Hematopoietic multipotent progenitor cell (in vitro differentiated cells): ENCODE measurements at places on chromosomes 6 and 20. TPM values are rescaled to one million over a fixed set of nuclear protein-coding genes. Genes with fewer than 3 reads are reported as not detected.

DNA sequence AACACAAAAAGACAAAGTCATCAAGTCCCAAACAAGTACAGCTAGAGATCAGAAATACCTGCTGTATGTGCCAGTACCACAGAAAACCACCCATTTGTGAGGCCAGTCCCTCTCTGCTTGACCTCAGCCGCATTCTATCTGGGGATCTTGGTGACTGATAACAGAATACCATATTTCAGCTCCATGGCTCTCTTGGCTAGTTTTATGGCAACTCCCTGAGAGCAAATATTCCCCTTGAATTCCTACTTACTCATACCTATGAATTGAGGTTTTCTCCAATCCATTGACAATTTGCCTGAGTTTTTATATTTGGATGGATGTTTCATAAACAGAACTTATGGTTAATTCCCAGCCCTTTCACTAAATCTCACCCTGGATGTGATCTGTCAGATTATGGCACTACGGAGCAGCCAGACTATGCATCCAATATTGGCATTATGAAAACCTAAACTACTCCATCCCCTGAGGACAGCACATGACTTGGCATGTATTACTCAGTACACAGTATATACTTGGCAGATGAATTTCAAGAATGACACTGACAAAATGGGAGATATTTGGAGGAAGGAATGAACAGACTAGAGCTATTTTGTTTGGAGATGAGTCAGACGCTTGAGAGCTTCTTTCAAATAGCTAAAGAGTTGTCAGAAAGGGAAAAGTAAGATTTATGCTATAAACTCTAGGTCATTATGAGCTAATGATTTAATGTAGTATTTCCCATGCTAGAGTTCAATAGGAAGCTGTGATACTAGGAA lies 95.7 kb downstream of the PRDM1 start:
- no peak for DNase-seq

- DNase-seq, result no peak
Measured at GRCh38 chr20:38090061-38090460, 56.5 kb downstream of the RPRD1B start.

DNA sequence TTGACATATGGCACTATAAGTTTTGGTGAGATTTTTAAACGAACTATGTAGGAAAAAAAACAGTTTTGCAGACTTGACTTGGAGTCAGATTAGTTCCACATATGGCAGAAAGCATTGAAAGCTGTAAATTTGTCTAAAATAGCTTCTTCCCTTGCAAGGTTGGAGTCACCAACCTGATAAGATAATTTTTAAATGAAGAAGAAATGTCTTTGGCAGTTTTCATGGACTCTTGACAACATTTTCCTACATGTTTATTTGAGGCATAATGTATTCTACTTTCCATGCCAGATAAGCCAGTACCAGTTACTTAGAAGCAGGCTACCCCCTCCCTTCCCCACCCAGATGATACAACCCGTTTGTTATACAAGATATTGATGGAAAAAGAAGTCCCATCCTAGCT lies 5.2 kb downstream of the KLHL32 start:
- DNase-seq, result no peak

DNA sequence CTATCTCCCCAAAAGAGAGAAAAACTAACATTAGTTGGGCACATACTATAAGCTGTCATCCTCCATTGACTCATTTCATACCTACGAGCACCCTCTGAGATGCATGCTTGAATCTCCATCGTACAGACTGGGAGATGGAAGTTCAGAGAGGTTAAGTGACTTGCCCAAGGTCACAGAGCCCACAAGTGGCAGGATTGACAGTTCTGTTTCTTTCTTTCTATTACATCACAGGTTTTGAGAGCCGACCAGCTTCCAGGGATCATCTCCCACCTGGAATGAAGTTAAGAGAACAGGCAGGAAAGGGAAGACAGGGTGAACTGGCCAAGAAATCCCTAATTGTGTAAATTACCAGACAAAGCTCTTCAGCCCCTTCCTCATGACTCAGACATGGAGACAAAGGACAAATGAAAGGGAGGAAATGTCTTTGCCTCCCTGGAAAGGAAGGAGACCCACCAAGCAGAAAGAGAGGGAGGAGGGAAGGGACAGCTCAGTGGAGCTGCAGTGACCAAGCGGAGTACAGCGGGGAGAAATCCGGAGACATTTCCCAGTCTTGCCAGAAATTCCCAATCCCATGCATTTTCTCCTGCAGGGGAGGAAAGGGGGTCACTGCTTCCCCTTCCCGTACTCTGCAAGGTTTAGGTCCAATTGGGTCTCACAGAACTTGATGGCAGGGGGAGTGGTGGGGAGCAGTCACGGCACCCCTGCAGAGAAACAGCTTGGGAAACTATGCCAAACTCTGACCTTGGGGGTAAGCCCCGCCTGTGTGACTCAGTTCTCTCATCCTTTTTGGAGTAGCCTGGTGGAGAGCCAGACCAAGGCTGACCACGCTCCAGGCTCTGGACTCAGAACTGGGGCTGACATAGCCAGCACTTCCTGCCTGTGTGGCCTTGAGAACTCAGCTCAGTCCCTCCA lies 154.3 kb downstream of the ANKRD60 start:
- DNase-seq, result no peak

DNA sequence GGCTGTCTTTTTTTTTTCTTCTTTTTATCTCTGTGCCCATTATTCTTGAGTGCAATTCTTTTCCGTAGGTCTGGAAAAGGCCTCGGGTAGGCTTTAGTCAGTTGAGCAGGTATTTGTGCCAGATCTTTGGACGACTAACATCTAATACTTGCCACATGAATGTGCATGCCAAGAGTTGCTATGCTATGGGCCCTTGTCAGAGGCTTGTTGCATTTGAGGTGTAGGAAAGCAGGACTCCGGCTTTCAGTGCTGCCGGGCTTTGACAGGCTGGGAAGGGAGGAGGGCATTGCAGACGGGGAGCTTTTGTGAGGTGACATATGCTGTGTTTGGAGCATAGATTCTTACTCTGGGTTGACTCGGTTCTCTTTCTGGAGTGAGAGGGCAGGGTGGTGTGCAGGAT lies 10.2 kb downstream of the LRRC1 start:
- no peak for DNase-seq

GRCh38 chr6:42947950-42948349 lies 12.6 kb upstream of the GNMT start:
- DNase-seq, result no peak

DNA sequence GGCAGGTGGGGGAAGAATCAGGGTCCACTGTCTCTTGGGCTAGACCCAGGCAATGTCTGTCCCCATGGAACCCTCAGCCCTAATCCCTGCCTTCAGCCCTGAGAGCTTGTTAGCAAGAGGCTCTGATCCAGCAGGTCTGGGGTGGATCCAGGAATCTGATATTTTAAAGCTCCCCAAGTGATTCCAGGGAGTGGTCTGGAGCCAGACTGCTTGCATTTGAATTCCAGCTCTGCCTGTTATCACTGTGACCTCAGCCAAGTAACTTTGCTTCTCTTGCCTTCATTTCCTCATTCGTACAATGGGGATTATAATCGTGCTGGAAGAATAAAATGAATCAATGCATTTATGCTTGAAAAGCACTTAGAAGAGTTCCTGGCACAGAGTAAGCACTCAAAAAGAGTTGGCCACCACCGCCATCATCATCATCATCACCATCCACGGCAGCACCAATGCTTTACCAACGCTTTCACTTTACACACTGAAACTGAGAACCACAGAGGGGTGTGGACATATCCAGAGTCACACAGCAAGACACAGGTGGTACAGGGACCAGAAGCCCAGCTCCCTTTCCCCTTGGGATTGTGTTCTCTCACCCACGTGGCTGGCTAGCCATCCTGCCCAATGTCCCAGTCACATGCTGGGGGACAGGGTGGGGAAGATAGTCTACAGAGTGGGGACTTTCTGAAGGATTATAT lies 75.7 kb upstream of the RALY start:
- DNase-seq, result no peak

DNA sequence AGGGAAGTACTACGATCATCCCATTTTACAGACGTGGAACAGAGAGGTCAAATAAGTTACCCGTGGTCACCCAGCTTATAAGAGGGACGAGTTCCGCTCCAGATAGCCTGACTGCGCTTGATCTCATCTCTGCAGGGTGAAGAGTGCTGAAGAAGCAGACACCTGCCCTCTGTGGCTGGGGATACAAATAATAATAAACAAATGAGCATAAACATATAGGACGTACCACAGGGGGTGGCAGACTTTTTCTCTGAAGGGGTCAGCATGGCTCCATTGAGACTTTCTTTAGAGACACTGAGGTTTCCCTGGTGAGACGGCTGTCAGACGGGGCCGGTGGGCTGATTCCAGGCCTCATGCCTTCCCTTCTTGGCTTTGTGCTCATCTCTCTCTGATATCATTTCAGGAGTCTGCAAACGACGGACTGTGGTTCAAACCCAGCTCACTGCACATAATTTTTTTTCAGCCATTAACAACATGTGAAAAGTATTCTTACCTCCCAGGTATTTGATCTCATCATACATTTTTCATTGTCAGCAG lies 47.1 kb downstream of the IRF4 start:
- no peak for DNase-seq

DNA sequence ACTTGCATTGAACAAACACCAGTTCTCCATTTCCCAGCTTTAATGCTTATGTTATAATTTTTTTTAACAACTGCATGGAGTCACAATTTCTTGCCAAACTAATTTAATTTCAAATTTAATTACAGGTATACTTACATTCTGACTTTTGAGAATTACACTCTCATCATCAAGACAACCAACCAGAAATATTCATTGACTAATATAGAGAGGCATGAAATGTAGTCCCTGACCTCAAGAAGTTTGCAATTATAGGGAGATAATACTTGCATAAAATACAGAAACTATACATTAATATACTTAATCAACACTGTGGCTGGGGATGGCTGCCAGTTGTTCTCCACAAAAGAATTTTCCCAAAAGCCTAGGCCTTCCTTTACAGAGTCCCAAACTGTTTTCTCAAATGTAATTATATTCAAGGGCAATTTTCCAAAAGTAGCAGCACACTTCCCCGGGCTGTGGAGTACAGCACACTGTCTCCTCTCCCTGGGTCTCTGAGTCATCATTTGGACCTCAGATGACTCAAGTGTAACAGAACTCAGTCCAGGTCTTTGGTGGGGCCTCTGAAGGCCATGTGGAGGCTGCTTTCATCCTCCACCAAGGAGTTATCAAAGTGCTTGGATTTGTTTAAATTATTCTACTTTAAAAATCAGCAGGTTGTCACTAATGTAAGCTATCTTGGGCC lies 114.1 kb downstream of the KIF16B start:
- DNase-seq, result no peak

DNA sequence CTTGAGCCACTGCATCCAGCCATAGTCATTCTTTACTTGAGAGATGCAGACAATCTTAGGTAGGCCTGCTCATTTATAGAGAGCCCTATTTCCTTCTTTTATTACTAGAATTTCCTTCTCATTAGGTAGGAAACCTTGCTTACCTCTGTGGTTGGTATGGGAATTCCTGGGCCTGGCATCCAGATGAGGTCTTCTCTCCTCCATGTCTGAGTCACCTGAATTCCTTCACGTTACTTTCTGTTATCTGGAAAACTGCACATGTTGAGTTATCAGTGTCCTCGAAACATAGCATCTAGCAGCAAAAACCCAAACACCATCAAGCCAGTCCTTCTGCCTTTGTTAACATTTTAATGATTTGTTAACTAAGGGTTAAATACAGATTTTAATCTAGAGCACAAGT lies 2.2 kb downstream of the ZNFX1 start:
- DNase-seq, result no peak

DNA sequence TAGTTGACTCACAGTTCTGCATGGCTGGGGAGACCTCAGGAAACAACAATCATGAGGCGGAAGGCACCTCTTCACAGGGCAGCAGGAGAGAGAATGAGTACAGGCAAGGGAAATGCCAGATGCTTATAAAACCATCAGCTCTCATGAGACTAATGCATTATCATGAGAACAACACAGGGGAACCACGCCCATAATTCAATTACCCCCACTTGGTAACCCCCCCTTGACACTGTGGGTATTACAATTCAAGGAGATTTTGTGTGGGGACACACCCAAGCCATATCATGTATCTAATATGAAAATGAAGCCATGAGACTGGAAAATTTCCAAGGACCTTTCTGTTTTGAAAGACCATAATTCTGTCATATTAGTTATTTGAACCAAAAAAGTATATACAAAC lies 342.4 kb upstream of the PLCB4 start:
- no peak for DNase-seq

GRCh38 chr6:17962436-17963031 lies 24.9 kb downstream of the KIF13A start:
- no peak for DNase-seq

- DNase-seq, result no peak
Measured at GRCh38 chr6:159908535-159908934, 17.7 kb downstream of the MAS1 start.

- no peak for DNase-seq
Measured at GRCh38 chr6:126805861-126806260, 312.6 kb upstream of the RSPO3 start.

DNA sequence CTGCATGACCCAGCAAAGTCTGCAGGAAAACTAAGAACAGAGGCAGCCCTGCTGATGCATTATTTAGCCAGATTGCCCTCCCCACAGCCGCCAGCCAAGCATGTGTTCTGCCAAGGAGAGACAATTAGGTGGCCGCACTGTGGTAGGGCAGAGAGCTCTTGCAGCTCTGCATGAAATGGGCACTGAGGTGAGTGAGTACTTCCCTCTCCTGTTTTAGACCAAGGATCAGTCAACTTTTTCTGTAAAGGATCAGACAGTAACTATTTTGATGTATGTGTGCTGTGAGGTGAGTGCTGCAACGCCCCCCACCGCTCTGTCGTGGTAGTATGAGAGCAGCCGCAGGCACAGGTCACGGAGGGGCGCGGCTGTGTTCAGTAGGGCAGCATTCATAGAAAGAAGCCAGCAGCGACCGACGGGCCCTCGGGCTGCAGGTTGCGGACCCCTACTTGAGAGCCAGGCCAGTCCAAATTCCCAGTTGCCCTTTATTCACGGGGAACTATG lies 23.8 kb upstream of the FAM50B start:
- DNase-seq, result no peak

- DNase-seq, result no peak
Measured at GRCh38 chr6:1665214-1665613, 55.5 kb downstream of the FOXC1 start.

DNA sequence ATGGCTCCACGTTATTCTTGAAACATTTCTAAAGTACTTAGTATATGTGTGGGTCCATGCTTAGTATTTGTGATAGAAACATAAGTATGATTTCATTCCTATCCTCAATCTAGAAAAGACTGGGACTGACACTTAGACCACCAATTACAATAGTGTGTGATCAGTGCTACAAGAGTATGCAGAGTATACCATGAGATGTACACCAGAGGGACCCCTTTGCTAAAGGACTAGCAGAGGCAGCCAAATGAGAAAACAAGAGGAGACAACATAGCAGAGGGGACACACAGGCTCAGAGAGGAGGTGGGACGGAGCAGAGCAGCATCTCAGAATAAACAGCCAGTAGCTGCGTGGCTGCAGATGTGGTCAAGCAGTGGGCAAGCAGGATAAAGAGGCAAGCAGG lies 21.0 kb downstream of the RMND1 start:
- DNase-seq, result no peak

GRCh38 chr20:21219686-21220085 lies 83.4 kb upstream of the XRN2 start:
- DNase-seq, result no peak

Gene RCAN2
- total RNA-seq, result under 0.01 TPM

Gene KIAA0408
- total RNA-seq, result under 0.01 TPM

Gene ECT2L
- not detected for total RNA-seq

Gene HLA-DOA
- total RNA-seq, result 209 TPM

Gene HLA-DMB
- total RNA-seq, result 71.6 TPM

Gene PXDC1
- 7.3 TPM for total RNA-seq

Gene GDAP1L1
- total RNA-seq, result not detected

Gene SLC17A3
- total RNA-seq, result not detected

Gene GPR6
- total RNA-seq, result not detected
